Body of pancreas (tissue), 4 donors: ENCODE measurements at places on chromosomes 5 and 9.

DNA sequence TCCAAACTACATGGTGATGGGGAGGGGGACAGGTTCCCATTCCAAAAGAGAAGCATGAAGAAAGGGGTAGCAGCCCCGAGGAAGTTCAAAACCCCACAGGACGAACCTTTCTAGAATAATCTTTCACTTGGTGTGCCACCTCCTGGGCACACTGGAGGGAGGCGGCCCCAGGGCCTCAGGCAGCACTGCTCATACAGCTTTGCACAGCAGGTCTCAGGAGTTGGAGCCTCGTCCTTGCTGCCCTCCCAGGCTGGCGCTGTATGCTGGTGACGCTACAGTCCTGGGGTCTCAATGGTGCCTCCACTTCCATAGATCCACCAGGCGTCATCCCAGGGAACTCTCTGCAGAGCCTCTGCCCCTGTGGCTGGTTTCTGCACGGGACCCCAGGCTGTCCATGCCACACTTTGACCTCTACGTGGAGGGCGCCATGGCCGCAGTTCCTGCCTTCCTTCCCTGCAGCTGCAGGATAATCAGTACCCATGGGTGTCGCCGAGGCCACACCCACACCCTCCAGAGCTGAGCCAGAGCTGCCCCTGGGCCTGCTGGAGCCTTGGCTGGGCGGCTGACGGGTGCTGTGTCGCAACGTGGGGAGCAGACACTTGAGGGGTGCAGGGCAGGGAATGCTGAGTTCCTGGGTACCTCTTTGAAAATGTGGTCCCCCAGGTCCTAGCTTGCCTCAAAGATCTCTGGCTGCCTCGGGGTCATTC is 95.3 kb downstream of the COL5A1 start:
- H3K36me3 ChIP-seq = no peaks in the 10 kb centered on the region
- H3K27me3 ChIP-seq = no peaks in the 10 kb centered on the region
- DNase-seq = no peak
- no peak overlapping the region for H3K4me3 ChIP-seq

DNA sequence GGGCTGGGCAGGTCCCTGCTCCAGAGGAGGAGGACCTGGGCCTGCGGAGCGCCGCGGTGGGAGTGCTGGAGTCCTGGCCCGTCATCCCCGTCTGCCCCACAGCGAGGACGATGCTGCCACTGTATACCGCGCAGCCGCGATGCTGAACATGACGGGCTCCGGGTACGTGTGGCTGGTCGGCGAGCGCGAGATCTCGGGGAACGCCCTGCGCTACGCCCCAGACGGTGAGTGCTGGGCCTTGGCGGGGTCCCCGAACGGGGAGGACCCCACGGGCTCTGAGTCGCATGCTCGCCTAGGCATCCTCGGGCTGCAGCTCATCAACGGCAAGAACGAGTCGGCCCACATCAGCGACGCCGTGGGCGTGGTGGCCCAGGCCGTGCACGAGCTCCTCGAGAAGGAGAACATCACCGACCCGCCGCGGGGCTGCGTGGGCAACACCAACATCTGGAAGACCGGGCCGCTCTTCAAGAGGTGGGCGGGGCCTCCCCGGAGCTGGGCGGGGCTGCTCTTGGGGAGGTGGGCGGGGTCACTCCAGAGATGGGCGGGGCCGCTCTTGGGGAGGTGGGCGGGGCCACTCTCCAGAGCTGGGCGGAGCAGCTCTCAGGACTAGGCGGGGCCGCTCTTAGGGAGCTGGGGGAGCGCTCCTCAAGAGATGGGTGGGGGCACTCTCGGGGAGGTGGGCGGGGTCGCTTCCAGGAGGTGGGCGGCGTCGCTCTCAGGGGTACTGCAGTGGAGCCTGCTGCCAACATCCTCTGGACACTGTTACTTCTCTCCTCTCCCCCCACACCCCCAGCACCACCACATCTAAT is 13.1 kb downstream of the LRRC26 start:
- H3K36me3 ChIP-seq = no peaks in the 10 kb centered on the region
- peaks cover 9% of the 10 kb centered on the region for H3K4me1 ChIP-seq
- peak; percentile 22 for DNase-seq
- peaks cover 16% of the 10 kb centered on the region for H3K27me3 ChIP-seq
- no peak overlapping the region for H3K27ac ChIP-seq

- H3K27ac ChIP-seq = no peak overlapping the region
- DNase-seq = no peak
- H3K4me1 ChIP-seq = no peaks in the 10 kb centered on the region
These were observed 44.4 kb upstream of the CPLX2 start for GRCh38 chr5:175826980-175827379.

- H3K4me1 ChIP-seq = no peaks in the 10 kb centered on the region
- no peak overlapping the region for H3K4me3 ChIP-seq
- no peaks in the 10 kb centered on the region for H3K36me3 ChIP-seq
- H3K27ac ChIP-seq = no peak overlapping the region
These were observed 65.4 kb upstream of the ASTN2 start for GRCh38 chr9:117480253-117480652.

GRCh38 chr9:95349091-95350038 is 31.9 kb upstream of the FANCC start:
- no peaks in the 10 kb centered on the region for H3K36me3 ChIP-seq
- no peak overlapping the region for H3K4me3 ChIP-seq
- DNase-seq = no peak
- no peak overlapping the region for H3K27ac ChIP-seq

DNA sequence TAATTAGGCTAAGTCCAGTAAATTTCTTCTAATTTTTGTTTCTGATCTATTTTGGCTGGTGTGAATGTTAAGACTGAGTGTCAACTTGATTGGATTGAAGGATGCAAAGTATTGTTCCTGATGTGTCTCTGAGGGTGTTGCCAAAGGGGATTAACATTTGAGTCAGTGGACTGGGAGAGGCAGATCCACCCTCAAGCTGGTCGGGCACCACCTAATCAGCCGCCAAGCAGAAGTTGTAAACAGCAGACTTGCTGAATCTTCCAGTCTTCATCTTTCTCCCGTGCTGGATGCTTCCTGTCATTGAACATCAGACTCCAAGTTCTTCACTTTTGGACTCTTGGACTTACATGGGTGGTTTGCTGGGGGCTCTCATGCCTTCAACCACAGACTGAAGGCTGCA is 21.4 kb upstream of the MLLT3 start:
- no peak overlapping the region for H3K4me3 ChIP-seq
- no peak for DNase-seq
- H3K27ac ChIP-seq = no peak overlapping the region
- H3K27me3 ChIP-seq = no peaks in the 10 kb centered on the region
- no peaks in the 10 kb centered on the region for H3K36me3 ChIP-seq

- H3K27ac ChIP-seq = no peak overlapping the region
- H3K36me3 ChIP-seq = no peaks in the 10 kb centered on the region
- no peak for DNase-seq
- H3K27me3 ChIP-seq = no peaks in the 10 kb centered on the region
- H3K4me1 ChIP-seq = no peaks in the 10 kb centered on the region
These were observed 9.6 kb downstream of the CSF2 start for GRCh38 chr5:132083071-132083678.

DNA sequence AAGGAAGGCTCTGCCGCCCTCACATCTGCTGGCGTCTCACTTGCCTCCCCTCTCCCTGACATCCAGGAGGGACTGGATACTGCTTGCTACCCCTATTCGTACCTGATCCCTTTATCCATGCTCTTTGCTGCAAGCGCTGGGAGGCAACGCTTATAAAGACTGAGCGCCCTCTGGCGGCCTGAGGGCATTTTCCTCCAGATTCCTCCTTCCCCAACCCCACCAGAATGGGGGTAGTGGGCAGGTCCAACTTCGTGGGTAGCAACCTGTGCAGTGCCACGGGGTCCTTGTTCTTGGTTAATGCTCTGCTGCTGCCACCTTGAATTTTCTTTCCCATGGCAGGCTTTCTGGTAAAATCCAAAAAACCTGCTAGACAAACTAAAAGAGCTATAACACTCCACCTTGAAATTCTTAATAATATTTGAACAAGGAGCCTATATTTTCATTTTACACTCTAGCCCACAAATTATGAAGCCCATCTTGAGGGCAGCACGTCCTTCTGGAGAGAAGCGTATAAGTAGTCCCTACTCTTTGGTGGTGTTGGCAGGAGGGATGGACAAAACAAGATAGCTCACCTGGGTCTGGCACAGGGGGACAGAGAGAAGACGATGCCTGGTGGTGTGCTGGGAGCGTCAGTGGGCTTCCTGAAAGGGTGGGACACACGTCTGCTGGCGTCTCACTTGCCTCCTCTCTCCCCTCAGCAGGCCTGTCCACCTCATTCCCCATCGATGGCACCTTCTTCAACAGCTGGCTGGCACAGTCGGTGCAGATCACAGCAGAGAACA is 52.5 kb downstream of the JADE2 start:
- DNase-seq = peak; percentile 80
- H3K36me3 ChIP-seq = peaks cover 9% of the 10 kb centered on the region
- no peaks in the 10 kb centered on the region for H3K27me3 ChIP-seq
- H3K4me3 ChIP-seq = no peak overlapping the region
- no peak overlapping the region for H3K27ac ChIP-seq

DNA sequence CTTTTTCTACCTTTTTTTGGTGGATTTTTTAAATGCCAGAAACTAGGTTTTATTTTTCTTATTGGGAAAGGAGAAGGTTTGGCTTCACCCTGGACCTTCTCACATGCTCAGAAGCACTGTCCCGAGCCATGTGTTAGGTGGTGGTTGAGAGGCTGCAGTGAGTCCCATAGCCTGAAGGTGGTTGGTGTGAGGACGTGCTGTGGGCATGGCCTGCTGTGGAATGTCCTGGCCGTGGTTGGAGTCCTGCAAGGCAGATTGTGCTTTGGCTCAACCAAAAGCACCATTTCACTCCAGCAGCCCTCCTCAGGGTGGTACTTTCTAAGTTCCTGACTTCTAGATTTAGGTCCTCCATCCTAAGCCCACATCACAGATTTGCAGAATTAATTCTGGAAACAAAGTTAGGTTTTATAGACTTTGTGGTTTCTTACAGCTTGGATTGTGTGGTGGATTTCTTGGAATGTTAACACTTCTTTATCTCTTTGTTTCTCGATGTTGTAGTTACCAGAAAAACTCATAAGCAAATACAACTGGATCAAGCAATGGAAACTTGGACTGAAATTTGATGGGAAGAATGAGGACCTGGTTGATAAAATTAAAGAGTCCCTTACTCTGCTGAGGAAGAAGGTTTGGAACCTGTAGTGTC is 22.6 kb downstream of the OTULIN start:
- no peak overlapping the region for H3K4me3 ChIP-seq
- H3K4me1 ChIP-seq = peaks cover 6% of the 10 kb centered on the region
- H3K27me3 ChIP-seq = no peaks in the 10 kb centered on the region
- no peak overlapping the region for H3K27ac ChIP-seq

DNA sequence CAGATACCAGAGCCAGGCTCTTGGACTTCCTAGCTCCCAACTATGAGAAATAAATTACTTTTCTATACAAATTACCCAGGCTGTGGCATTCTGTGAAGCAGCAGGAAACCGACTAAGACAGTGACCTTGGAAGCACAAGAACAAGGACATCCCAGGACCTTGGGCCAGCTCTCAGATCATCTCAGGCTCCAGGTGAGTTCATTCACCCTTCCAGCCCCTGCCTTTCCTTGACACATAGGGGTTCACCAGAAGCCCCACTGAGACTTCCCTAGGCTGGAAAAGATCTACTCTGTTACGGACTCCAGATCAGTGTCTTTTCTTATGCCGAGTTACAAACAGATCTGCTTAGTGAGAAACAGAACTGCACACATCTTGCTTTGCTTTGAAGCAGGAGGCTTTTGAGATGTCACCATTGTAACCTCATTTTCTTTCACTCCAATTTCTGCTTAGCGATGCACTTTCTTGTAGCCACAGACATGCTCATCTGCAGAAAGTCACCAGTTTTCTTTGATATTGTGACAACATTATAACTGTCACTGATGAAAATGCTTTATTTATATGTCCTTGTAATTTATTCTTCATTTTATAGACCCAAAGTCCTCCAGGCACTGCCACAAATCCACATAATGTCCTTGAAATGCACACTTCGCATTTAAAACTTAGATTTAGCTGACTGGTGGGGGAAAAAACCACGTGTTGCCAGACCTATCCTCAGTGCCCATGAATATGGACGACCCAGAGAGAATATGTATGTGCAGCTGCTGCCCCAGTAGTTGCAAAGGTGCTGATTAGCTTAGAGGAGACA is 8.1 kb downstream of the CD180 start:
- no peaks in the 10 kb centered on the region for H3K27me3 ChIP-seq
- H3K4me3 ChIP-seq = no peak overlapping the region
- H3K4me1 ChIP-seq = no peaks in the 10 kb centered on the region
- H3K36me3 ChIP-seq = no peaks in the 10 kb centered on the region
- no peak for DNase-seq
